ENCODE measurements at places on chromosomes 2 and 18. TPM values are rescaled to one million over a fixed set of nuclear protein-coding genes. Genes with fewer than 3 reads are reported as not detected.

Gene NEU2
- not detected for total RNA-seq

Gene PROKR1
- total RNA-seq = not detected

Gene TBR1
- 0.09 TPM for total RNA-seq

Gene KIAA2012
- total RNA-seq = not detected

Gene GRB14
- total RNA-seq = 3.5 TPM

Gene TMEM200C
- total RNA-seq = not detected

Gene PTPRM
- 30.4 TPM for total RNA-seq

Gene DPP4
- 0.69 TPM for total RNA-seq

Gene HOXD12
- total RNA-seq = not detected

Gene SFT2D3
- 3.8 TPM for total RNA-seq

Gene TET3
- total RNA-seq = 7.5 TPM

Gene UBXN4
- 46.6 TPM for total RNA-seq

Gene RNF152
- total RNA-seq = not detected

Gene MRPL44
- 50.5 TPM for total RNA-seq

All from A549 treated with RU486 at 1 μM for 4 hours (cell line).